ENCODE measurements at places on chromosomes 5 and 9. TPM values are rescaled to one million over a fixed set of nuclear protein-coding genes. Genes with fewer than 3 reads are reported as not detected.

Gene PCDHA8
- 0.79 TPM for total RNA-seq

- no peak for DNase-seq
Observed at GRCh38 chr9:110334871-110335270, 2.8 kb downstream of the TXNDC8 start.

- DNase-seq = no peak
Observed at GRCh38 chr5:160007514-160007913, 1.4 kb upstream of the TTC1 start.

Gene RNF224
- total RNA-seq = not detected

Gene FBXL7
- 18.5 TPM for total RNA-seq

DNA sequence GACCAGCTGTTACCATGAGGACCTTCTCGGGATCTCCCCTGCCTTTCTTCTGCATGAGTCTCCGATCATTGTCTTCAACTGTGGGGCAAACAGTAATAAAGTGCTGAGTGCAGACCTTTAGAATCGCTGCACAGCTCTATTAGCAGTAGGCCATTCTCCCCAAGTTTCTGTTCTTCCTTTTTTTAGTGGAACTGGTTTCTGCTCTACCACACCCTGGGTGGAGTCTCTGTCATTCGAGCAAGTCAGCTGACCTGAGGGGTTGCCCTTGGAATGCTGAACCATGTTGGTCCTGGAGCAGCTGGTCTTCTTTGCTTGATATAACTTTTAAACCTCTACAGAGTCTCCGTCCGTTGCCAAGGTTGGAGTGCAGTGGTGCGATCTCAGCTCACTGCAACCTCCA, 33.4 kb upstream of the GNPDA1 start:
- DNase-seq = no peak

Gene ARL15
- total RNA-seq = 39.2 TPM

GRCh38 chr5:150781706-150782614, 3.4 kb downstream of the SMIM3 start:
- DNase-seq = no peak

Gene BAAT
- not detected for total RNA-seq

All from omental fat pad (tissue), 4 donors.